ENCODE measurements at places on chromosomes 7 and 10.

- DNase-seq, result no peak
Observed at GRCh38 chr7:141463986-141464385, 87.2 kb upstream of the AGK start.

DNA sequence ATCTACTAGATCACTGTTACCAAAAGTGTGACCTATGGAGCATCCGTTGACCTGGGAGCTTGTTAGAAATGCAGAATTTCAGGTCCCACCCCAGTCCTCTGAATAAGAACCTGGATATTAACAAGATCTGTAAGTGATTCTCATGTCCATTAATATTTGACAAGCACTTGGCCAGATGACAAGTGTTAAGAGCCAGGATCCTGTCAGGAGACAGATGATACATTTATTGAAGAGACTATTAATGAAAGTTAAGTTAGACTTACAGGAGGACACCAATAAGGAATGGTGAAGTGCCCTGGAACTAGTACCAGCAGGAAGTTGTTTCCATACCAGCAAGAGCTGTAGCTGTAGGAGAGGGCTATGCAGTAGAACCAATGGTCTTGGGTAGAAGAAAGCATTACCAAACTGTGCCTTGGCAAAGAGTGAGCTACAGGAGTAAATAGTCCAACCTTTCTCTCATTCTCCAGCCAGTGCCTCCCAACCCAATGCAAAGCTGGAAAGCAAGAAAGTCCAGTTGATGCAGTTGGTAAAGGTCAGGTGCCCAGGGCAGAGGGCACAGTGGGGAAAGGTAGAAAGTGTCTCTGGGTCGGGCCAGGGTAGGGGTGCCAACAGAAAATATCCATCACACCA lies 35.3 kb upstream of the ADD3 start:
- DNase-seq, result no peak

DNA sequence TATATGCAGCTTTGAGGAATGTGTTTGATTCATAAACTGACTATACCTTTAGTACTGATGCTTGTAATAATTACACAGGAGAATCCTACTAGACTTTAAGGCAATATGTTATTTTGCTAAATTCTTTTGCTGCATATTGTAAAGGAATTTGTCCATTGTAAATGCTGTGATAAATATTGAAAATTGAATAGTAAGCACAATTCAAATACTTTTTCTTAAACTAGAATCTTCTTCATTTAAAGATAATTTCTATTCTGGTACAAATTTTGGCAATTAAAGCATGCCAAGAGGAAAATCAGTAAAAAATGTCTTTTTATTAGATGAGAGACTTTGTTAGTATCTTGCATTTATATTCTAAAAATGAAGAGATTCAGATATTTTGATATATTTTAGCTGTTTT lies 45.4 kb downstream of the SMNDC1 start:
- DNase-seq, result no peak

DNA sequence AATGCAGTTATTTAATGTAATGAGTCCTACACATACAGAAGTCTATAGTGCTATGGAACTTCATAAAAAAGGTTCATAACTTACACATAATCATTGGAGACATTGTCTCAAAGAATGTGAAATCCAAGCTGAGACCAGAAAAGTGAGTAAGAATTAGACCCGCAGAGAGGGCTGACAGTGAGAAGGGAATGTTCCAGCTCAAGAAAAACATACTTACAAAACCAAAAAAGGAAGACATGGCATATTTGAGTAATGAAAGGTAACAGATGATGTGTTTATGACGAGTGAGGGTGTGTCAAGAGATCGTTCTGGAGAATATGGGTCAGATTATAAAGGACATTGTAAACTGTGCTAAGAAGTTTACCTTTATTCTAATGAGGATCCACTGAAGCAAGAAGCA lies 566.5 kb downstream of the ATRNL1 start:
- no peak for DNase-seq

- no peak for DNase-seq
Observed at GRCh38 chr10:132838346-132838970, 52.5 kb upstream of the NKX6-2 start.

GRCh38 chr10:6194311-6194710 lies 8.4 kb upstream of the PFKFB3 start:
- DNase-seq, result no peak

- no peak for DNase-seq
Observed at GRCh38 chr7:28981161-28981465, 23.0 kb upstream of the TRIL start.

DNA sequence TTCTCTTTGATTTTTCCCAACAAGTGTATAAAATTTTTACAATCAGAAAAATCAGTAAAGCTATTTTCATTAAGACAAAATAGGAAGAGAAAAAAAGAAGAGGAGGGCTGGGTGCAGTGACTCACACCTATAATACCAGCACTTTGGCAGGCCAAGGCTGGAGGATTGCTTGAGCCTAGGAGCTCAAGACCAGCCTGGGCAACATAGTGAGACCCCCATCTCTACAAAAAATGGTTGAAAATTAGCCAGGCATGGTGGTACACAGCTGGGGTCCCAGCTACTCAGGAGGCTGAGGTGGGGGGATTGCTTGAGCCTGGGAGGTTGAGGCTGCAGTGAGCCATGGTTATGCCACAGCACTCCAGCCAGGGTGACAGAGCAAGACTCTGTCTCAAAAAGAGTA lies 172.3 kb downstream of the AKR1D1 start:
- no peak for DNase-seq

DNA sequence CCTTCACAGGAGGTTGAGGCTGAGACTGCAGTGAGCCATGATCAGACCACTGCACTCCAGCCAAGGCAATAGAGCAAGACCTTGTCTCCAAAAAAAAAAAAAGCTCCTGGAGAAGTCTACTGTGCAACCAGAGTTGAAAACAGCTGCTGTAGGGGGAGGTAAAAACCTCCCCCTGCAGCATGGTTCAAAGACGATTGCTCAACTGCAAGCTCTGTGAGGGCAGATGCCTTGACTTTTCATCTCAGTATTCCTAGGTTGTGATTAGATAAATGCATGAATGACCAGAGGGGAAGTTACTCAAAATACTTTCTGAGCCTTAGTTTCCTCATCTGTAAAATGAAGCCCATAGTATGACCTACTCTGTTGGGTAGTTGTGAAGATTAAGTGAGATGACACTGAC lies 25.0 kb upstream of the PPA1 start:
- DNase-seq, result no peak

DNA sequence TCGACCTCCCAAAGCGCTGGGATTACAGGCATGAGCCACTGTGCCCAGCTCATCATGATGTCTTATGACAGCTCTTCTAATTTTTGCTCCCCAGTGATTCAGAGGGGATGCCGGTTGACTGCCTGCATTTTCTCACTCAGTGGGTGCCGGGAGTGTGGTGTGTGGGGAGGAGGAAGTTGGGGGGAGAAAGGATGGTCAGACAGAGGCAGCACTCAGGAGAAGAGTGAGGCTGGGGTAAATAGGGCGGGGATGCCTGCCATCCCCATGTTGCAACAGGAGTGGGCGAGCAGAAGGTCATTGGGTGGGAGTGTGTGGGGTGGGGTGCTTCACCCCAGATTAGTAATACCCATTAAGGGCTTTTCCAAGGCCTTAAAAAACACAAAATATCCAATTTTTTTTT lies 3.5 kb upstream of the CCL24 start:
- DNase-seq, result no peak

DNA sequence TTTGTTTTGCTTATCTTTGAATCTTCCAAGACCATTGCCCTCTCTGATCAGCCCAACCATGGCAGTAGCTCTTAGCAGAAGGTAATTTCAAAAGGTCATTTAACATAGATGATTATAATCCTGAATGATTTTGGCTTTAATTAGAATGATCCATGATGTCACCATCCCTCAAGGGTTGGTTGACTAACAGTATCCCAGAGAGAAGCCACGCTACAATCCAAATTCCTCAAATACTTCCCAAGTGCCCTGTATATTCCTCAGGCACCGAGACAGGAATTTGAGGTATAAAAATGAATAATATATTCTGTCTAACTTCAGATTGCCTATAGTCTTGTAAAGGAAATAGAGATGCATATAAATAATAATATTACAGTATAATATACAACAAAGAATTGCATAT lies 42.1 kb upstream of the TMEM196 start:
- no peak for DNase-seq

All from NCI-H2107 (cell line).